Gastroesophageal sphincter (tissue), 4 donors: ENCODE measurements at places on chromosomes 12 and 14.

DNA sequence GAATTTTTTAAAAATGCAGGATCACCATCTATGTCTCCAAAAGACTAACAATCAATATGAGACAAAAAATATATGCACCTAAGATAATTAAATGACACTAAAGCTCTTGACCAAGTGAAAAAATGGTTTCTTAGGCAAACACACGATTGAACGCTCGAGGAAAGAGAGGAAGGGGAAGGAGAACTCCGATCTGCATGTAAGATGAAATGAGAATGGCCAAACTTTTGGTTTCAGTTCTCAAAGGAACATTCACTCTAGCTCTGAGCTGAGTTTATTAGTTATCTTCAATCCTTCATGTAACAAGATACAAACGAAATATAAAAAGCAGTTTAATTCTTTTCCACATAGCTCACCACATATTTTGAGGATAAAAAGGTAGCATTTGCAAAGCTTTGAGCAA is 2.8 kb downstream of the DYRK4 start:
- no peak for ATAC-seq

DNA sequence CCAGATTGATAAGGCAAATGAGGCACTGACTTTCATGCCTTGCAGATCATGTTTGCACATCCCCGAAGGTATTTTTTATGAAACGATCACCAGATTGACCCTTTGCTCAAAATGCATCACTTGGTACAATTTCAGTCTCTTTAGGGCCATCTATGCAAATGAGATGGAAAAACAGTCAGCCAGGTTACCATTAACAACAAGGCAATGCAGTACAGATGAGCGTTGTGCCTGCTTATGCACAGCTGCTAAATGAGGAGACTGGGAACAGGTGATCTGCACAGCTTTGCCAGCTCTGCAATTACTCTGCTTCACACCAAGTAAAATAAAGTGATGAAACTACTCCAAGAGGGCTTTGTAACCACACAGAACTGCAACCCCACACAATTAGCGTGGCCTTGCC is 26.1 kb upstream of the PLEKHG7 start:
- ATAC-seq: no peak

DNA sequence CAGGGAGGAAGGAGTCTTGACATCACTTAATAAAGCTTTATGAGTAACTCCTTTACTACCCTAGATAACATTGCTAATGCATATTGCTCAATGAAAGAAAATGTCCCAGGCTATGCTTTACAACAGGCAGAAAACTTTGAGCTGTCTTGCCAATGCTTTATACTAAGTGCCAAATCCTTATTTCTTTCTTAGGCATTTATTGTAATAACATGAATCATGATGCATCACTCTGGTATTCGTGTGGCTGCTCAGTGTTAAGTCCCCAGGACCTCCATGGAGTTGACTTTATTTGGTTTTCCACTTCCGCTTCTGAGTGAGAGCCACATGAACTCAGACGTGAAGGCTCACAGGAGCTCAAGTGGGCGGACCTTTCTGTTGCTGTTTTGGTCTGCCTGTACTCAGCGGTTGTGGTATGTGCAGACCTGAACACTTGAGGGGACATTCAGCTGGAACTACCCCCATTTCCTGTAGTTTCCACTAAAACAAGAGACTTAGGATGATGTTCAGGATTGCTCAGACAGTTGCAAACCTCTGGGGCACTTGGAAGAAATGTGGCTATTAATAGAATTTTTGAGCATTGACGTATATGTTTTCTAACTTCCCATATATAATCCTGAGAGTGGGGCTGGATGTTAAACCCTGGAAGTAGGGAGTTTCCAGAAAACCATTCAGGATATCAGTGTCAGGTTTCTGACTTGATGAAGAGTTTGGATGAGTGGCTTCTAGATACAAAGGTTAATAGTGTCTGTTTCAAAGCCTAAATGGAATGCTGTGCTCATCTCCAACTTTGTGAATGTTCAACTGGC is 258.6 kb downstream of the MSRB3 start:
- ATAC-seq: peak; percentile 87

DNA sequence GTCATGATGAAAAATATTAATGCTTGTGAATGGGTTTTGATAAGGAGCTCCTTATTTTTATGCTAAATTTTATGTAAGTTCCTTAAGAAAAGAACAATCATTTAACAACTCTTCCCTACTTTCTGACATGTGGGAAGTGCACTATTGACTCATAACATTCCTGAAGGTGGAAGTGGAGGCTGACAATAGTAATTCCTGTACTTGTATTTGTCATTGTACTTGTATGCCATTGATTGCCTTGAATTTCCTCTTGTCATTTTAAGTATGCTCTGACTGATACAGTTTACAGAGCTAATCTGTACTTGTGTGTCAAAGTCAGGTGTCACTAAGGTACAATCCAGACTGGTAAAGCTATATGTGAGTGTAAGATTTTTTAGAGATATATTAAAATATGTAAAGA is 440.0 kb downstream of the SLC16A7 start:
- no peak for ATAC-seq
